Germinal center (tissue), 1 donor: ENCODE measurements at places on chromosomes 3 and 15.

DNA sequence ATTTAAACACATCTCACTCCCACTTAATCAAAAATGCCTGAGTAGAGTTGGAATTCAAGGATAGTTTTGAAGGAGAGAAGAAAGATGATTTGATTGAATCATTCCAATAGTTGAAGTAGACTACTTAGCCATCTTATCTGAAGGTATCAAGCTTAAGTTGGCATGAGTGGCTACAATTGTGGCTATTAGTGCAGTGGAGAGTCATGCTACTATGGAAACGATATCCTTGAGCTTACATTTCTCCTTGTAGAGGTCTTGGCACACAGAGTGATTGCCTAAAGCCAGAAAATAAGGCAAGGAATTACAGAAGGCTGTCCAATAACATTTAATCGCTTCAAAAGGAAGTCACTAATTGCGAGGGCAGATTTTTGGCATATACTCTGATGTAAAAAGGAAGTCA lies 1022.7 kb downstream of the IGSF11 start:
- no peak for DNase-seq

DNA sequence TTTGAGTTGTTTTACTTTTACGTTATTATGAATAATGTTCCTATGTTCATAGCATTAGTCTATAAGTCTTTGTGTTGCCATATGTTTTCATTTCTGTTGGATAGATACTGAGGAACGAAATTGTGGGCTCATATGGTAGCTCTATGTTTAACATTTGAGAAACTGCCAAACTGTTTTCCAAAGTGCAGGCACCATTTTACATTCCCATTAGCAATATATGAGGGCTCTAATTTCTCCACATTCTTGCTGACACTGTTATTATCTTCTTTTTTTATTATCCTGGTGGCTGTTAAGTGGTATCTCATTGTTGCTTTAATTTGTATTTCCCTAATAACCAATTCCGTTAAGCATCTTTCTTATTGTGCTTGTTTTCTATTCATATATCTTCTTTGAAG lies 1.8 kb upstream of the PIK3R4 start:
- no peak for DNase-seq

DNA sequence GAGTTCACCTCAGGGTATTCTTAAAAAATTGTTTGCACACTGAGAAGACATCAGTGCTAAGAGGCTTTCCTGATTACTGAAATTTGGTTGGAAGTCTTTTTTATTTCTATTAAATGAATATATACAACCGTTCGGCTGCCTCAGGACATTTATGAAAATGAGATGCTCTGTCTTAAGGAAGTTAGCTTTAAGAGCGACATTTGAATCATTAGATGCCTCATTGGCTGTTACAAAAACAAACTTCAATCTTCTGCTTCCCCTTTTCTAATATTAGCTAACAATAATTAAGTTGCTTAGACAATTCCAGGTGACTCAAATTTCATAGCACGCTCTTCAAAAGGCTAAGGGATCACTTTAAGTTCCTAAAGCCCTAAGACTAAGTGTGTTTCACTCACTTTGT lies 673.7 kb downstream of the FHIT start:
- no peak for DNase-seq

DNA sequence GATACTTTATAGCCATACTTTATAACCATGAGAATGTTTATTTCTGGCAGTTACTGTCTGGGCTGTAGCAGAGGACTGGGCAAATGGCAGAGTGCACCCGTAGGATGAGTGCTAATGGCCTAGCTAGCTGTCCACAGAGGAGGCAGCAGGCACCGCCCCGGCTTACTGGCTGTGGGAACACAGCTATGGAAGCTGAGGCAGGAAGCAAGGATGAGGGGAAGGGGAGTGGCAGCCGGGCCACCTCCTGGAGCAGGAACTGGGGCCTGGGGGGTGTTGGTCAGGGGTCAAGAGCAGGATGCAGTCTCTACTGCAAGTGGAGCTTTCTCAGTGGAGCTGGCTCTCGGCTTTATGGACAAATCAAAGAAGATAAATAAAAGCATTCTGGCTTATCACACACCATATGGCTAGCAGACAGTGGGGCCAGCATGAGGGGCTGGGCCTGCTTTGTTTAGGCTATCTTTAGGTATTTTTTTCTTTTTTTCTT lies 316.8 kb upstream of the CTDSPL start:
- no peak for DNase-seq

DNA sequence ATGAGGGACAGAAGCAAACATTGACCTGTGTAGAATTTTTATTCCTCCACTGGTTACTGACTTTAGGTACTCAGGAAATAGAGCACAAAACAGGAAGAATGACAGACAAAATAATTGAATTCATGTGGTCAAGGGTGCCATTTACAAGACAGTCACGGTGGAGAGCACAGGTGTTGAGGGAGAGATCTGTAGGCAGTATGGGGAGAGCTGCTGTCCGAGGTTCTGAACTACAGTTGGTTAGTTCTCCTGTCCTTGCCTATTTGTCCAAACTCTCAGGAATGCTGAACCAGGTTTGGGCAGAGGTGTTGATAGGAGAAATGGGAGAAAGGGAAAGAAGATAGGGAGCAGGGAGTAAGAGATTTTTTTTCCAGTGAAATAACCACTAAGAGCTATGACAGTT lies 178.5 kb upstream of the ZBTB20 start:
- no peak for DNase-seq
